ENCODE measurements at places on chromosomes 1 and 21.

- DNase-seq, result no peak
Measured at GRCh38 chr21:22900490-22900889, 1902.3 kb downstream of the NCAM2 start.

DNA sequence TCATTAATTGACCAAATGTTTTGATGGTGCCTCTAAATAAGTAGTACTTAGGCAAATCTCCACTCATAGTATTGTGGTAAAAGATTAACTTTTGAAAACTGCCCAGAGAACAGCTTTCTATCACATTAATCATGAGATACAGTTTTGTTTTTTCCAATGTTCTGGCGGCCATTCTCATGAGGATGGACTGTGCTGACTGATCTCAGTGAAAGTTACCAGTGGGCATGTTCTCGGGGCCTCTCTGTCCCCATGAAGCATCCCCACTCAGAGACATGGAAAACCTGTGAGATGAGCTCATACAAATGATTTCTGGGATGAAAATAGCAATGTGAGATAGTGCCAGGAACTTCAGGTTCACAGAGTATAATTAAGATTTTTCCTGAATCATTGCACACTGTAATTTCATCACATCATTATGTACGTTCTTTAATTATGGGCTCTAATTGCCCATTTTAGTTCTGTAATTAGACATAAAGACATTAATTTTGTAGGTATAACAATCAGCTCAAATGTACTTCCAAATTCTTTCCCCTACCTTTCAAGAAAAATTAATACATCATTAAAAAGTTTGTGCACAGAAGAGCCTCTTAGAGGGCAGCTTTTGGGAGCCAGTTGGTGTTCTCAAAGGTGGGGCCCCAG lies 40.5 kb downstream of the DDR2 start:
- no peak for DNase-seq

- DNase-seq, result no peak
Measured at GRCh38 chr1:1911350-1912041, 3.6 kb upstream of the CALML6 start.

DNA sequence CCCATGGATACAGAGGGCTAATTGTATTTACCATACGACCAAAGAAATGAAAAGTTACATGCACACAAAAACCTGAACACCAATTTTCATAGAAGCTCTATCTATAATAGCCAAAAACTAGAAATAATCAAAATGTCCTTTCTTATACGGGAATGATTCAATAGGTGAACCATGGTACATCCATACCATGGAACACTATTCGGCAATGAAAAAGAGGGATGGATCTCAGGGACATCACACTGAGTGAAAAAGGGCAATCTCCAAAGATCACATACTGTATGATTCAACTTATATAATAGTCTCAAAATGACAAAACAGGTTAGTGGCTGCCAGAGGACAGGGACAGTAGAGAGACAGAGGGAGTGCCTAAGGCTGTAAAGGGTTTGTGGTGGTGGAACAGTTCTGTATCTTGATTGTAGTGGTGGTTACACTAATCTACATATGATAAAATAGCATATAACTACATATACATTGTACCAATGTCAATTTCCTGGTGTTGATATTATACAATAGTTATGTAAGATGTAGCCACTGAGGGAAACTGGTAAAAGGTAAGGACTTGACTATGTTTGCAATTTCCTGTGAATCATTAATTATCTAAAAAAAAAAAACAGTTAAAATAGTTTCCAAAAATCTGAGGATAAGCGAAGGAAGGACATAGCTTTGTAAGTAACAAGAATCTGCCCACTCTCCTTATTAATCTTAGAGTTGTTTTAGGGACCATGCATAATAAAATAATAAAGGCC lies 3.7 kb downstream of the RSBN1 start:
- peak; percentile 19 for DNase-seq

DNA sequence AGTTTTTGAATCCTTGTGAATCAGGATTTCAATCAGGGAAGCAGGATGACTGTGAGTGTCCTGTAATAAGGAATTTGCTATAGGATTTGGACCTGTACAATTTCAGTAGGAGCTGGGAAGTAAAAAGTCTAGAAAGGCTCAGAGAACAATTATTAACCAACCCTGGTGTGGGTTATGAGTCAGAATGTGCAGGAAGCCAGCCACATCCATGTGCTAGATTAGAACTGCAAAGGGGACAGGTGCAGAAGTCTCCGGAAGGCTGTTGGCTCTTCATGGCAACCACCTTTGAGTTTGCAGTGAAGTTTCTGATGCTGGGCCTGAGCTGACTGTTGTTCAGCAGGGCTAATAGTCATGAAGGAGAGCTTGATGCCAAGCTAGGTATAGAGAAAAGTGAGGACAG lies 70.7 kb downstream of the SPATA46 start:
- DNase-seq, result no peak

DNA sequence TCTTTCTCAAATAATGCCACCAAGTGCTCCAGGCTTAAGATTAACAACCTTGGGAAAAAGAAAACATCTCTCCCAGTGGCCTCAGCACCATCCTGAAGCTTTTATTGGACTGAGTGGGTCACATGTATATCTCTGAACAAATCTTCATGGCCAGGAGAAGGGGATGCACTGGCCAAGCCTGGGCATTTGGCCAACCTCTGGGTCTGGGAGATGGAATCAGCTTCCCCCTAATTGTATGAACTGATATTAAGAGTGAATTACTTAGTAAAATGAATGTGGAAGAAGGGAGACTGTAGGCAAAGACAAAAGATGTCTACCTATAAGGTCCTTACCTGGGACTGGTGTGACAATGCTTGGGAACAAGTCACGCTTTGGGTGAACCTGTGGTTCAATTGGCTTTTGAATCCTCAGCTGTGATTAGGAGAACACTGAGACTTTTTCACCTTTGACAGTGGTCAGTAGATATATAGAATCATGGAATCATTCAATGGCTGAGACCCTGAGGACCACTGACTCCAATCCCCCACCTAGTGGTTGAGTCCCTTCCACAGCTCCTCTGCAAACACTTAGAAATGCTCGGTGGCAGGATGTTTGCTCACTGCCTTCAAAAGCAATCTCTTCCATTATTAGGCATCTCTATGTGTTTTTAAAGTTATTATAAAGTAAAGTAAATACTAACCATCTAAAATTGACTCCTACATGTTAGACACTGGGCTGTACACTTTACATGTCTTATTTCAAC lies 102.6 kb upstream of the ATP1A1 start:
- DNase-seq, result no peak

DNA sequence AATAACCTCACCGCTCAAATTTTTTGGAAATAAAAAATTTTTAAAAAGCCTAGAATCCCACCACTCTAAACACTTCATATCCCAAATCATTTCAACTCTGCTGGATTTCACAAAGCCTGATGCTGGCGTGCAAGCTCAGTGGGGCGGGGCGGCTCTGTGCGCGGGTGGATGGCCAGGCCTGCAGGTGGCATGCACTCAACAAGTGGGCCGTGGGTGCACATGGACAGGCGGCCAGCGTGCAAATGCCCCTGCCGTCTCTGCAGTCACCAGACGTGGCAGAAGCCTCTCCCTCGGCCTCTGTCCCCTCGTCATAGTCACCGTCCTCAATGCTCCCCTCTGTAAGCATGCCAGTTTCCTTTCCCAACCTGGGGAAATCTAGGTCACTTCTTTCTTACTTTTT lies 6.6 kb upstream of the PDE9A start:
- no peak for DNase-seq

DNA sequence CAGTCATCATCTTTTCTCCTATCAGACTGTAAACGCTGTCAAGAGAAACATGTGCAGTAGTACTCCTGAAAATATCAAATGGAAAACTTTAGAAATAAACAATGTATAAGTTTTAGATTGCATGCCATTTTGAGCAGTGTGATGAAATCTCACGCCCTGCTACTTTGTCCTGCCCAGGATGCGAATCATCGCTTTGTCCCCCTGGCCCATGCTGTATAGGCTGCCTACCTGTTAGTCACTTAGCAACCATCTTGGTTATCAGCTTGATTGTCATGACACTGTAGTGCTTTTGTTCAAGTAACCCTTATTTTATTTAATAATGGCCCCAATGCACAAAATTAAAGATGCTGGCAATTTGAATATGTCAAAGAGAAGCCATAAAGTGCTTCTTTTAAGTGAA lies 363.0 kb downstream of the ZP4 start:
- DNase-seq, result no peak

GRCh38 chr1:229028987-229029878 lies 241.7 kb upstream of the RAB4A start:
- DNase-seq, result no peak

DNA sequence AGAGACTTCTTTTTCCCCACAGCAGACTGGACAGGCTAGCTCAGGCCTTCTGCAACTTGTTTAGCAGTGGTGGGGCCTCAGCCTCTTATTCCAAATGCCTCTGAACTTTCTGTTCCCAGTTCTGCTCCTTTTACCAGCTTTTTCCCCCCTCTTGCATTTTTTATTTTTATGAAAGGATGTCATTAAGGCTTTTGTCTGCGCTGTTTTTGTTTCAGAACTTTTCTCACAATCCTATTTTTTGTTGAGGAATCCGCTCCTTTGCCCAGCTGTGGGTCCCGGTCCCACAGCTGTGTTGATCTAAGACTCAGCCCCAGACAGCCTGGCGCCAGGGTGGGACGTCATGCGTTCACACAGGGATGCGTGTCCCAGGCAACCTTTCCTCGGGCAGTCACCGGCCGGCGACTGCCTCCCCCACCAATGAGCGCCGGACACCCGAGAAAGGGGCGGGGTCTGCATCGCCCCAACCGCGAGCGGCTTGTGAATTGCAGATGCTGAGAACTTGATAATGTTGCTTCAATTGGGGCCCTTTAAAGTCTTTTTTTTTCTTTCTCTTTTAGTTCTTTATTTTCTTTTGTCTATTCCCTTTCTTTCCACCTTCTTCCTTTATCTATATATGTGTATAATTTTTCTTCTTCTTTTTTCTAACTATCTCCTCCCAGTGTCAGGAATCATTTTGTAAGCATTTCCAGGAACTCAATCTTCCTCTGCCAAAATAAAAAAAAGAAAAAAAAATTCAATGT lies 3.0 kb upstream of the ID3 start:
- peak; percentile 82 for DNase-seq

GRCh38 chr1:202283991-202284390 lies 57.7 kb downstream of the UBE2T start:
- no peak for DNase-seq

DNA sequence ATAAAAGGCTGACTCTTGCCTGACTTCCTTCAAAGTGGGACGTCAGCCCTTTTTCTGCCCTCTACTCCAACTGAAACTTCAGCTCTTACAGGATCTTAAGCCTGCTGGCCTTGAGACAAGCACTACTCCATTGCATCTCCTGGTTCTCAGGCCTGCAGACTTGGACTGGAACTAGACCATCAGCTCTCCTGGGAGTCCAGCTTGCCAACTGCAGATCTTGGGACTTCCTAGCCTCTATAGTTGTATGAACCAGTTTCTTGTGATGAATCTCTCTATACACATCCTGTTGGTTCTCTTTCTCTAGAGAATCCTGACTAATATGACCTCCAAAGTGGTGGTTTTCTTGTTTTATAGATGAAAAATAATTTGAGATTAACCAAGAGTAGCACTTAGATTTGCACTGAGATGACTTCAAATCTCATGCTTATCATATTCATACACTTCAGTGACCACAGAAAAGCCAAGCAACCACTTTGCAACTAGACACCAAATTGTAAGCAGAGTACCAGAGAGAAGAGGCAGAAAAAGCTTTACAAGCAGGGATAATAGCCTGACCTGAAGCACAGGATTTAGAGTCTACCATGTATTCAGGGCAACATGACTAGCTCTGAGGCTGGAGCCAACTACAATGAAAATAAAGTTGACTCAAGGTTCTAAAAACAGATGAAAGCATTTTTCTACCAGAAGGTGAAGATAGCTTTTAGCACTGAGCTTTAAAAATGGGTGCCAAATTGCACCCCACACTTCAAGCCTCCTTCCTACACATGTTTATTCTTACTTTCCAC lies 661.3 kb upstream of the USP24 start:
- DNase-seq, result no peak

GRCh38 chr1:159090286-159091179 lies 14.0 kb upstream of the AIM2 start:
- no peak for DNase-seq

GRCh38 chr1:227793079-227793947 lies 22.2 kb upstream of the PRSS38 start:
- DNase-seq, result no peak
